Effector CD8-positive, alpha-beta T cell (primary cell): ENCODE measurements at places on chromosomes 11 and 22.

- no peak for DNase-seq
Observed at GRCh38 chr11:45259592-45259991, 26.5 kb downstream of the SYT13 start.

- no peak for DNase-seq
Observed at GRCh38 chr11:129825380-129825779, 9.7 kb downstream of the TMEM45B start.

DNA sequence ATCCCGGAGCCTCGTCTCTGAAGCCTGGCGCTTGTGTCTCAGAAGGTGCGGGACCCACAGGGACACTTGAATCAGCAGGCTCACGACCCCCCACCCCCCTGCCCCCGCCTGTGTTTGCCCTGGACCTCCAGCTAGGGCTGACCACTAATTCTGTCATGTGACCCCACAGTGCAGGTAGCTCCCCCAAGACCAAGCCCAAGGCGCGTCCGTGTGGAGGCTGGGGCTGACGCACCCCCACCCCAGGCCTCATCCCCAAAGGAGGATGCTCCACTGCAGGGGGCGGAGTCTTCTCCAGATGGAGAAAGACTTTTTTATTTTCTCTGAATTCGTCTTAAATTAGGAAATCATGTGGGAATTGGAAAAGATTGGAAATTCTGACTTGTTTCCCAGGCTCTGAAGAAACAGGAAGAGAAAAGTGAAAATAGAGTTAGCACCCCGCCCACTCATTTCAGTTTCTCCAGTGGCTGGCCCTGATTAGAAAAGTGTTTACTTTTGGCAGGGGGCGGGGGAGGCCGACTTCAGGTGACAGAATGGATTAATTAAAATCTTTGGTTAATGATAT, 1.0 kb upstream of the RELA start:
- no peak for DNase-seq

- no peak for DNase-seq
Observed at GRCh38 chr11:99960536-99960935, 726.6 kb upstream of the ARHGAP42 start.
